ENCODE measurements at places on chromosomes 1 and 21. TPM values are rescaled to one million over a fixed set of nuclear protein-coding genes. Genes with fewer than 3 reads are reported as not detected.
A peak's percentile ranks its signal among the peaks of the same experiment; 100 is the strongest.

- DNase-seq, result no peak
Observed at GRCh38 chr1:63069214-63069613, 253.2 kb upstream of the FOXD3 start.

GRCh38 chr1:223776075-223776814 lies 63.9 kb downstream of the CAPN2 start:
- peak; percentile 35 for DNase-seq

DNA sequence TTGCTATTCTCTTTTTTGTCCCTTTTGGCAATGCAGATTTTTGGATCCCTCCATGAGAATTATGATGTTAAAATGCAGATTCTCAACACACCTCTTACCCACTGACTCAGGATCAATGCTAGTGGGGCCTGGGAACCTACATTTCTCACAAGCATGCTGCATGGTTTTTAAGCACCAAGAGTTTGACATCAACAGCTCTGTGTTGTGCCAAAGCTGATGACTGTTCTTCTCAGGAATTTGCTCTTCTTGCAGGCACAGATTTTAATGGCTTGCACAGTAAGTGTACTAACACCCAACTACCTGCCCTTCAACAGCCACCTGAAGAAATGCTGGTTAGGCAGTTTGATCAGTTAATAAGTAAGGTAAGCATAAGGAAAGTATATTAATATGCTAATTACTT lies 468.7 kb downstream of the PTBP2 start:
- DNase-seq, result no peak

DNA sequence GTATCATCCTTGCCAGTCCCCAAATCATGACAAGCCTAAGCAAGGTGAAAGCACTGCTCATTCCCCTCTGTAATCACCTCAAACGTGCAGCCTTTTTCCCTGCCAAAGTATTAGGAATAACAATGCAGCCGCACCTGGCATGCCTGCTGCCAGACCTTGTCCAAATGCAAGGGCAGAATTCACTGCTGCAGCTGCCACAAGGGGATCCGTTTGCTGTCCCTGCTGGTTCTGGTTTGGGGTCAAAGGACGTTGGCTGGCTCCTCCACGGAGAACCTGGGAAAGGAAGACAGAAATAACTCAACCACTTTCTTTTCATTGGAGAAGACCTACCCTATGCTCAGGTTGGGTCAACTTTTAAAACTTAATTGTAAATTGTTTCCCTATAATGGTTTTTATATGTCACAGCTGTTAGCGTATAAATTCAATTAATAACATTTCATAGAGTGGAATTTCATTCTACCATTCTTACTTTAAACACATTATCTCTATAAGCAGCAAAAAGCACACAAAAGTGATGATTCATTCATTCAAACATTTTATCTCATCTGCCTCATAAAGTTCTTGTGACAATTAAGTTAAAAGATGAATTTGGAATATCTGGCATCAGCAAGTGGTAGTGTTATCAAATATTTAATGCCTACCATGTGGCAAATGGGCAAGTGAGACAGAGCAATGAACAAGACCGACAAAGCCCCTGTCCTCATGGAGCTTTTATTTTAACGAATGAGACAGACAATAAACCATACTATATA lies 59.8 kb upstream of the SDC3 start:
- DNase-seq, result no peak

DNA sequence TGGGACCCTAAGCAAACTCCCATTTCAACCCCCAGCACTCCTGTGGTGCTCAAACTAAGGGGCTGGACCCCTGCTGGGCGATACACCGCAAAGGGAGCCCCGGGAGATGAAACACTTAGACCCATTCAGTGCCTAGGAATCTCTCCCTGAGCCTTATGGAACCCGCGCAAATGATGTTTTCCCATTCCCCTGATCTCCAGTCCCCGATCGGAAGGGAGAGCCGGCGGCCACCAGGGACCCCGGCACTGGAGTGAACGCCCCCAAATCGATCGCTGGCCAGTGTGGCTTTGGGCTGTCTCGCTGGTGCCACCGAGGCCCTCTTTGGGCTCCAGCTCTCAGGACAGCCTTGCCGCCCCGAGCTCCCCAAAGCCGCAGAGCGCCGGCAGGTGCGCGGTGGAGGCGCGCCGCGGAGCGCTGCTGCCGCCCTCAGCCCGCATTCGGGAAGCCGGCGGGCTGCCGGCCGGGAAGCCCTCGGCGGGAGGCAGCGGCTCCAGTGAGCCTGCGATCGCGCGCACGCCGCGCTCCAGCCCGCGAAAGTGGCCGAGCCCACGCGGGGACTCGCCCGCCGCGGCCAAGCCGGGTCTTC lies 1.1 kb downstream of the PLXNA2 start:
- peak; percentile 75 for DNase-seq

GRCh38 chr1:111290104-111290503 lies 547 bp upstream of the CHIA start:
- no peak for DNase-seq

DNA sequence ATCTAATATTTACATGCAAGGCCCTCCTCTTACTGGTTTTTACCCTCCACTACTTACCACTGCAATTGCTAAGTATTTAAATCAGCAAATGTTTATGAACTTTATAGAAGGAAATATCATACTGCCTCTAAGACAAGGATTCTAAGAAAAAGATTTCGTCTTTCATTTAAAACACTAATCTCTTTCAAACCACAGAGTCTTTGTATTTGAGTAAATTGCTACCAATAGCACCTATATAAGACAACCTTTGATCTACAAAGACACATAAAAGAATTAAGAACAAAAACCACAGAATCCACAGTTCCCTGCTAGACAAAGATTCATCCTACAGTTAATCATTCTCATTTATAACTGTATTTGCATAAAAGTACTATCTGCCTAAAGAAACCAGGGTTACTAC lies 37.6 kb downstream of the RNF115 start:
- DNase-seq, result no peak

DNA sequence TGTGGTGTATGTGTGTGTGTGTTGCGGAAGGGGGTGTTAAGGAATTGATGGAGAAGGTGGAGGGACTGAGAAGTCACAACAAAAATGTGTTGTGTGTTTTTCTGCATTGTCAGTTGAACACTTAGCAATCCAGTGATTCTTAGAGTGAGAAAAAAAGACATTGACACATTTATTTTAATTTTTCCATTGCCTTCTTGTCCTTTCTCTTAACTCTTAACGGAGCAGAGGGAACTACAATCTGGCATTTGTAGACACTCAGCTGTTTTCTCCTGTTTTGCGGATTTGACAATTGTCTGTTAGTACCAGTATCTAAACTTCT lies 725 bp downstream of the C1orf53 start:
- no peak for DNase-seq

DNA sequence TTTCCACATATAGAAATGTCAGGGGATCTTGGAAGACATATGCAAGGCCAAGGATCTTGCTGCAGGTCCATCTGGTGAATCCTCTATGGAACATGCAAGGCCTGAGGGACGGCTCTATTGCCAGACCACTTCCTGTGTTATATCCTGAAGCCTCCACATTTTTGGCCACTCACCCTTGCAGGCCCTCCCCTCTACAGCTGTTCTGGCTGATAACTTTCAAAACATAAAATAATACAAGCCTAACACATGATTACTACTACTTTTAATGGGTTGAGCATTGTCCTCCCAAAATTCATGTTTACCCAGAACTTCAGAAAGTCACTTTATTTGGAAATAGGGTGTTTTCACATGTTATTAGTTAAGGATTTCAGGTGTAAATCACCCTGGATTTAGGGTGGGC lies 18.5 kb upstream of the LYPLAL1 start:
- DNase-seq, result no peak

DNA sequence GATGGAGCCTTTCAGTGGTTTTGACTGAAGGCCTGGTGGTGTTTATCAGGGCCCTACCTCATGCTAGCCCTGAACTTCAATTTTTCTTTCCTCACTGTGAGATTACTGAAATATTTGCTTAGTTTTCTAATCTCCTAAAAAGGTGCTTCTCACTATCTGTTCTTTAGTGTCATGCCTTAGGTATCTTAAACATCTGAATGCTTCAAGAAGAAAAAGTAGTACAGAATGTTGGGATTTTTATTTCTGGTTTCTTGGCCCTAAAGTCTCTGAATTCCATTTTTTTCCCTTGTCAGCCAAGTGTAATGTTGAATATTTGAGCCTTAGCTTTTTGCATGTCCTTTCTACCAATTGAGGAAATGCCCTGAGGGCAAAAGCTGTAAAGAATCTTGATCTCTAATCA lies 47.9 kb upstream of the PRKACB start:
- DNase-seq, result no peak

GRCh38 chr1:156901966-156902915 lies 8.7 kb downstream of the PEAR1 start:
- no peak for DNase-seq

- DNase-seq, result peak; percentile 85
Observed at GRCh38 chr1:94660994-94661393, 119.4 kb upstream of the F3 start.

- no peak for DNase-seq
Observed at GRCh38 chr1:100332331-100332730, 20.0 kb upstream of the CDC14A start.

GRCh38 chr1:208737161-208737560 lies 493.0 kb upstream of the PLXNA2 start:
- no peak for DNase-seq

- no peak for DNase-seq
Observed at GRCh38 chr1:76862447-76862846, 4.8 kb upstream of the ST6GALNAC5 start.

DNA sequence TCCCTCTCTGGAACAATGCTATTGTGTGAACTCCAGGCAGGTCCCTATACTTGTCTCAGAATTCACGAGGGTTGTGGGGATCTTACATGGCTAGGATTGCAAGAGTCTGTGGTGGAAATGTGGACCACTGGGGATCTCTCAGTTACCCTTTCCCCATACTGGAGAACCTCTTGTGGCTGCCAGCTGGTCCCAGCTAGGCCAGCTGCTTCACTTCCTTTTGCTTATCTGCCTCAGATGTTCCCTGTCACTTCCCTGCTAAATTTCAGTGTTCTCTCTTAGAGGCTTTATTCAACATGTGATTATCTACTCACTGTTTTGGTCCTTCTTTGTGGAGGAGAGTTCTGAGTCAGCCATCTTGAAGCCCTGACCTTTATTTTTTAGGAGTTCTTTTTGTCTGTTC lies 75.9 kb upstream of the SAMD13 start:
- no peak for DNase-seq

GRCh38 chr1:234928642-234929041 lies 200.0 kb downstream of the TOMM20 start:
- DNase-seq, result no peak

DNA sequence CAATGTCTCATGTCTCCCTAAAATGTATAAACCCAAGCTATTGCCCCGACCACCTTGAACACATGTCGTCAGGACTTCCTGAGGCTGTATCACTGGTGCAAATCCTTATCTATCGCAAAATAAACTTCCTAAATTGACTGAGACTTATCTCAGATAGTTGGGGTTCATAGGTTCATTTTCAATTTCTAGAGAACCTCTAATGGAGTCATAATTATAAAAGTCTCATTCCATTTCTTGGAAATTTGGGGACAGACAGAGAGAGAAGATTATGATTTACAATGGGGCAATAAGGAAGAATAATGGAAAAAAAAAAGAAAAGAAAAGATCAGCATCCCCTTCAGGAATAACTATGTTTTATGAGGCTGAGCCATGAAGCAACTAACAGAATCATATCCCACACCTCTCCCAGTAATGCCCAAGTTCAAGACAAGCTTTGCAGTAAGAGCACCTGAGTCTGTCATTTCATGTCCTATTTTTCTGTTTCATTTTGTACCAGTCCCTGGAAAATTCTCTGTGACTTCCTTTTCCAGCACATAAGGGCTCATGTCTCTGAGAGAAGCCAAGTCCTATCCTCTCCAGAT lies 70.0 kb upstream of the ETS2 start:
- DNase-seq, result no peak

- no peak for DNase-seq
Observed at GRCh38 chr1:152577168-152577567, 3.1 kb downstream of the LCE3D start.

DNA sequence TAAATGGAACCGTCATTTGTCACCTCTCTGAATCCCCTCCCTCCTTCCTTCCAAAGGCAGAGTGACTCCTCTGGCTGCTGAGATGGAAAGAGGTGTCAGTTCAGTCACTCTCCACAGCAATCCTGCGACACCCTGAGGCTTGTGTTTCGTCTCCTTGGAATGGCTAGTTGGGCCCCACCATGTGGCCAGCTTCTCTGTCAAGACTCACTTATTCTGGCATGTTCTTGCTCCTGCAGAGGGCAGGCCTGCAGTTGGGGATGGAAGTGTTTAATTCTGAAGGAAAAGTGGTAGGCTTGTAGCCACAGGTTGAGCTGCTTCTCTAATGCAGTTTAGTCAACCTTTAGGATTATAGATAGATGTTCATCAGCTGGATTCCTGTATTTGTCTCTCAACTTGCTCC lies 149.6 kb downstream of the LMO4 start:
- DNase-seq, result peak; percentile 87

DNA sequence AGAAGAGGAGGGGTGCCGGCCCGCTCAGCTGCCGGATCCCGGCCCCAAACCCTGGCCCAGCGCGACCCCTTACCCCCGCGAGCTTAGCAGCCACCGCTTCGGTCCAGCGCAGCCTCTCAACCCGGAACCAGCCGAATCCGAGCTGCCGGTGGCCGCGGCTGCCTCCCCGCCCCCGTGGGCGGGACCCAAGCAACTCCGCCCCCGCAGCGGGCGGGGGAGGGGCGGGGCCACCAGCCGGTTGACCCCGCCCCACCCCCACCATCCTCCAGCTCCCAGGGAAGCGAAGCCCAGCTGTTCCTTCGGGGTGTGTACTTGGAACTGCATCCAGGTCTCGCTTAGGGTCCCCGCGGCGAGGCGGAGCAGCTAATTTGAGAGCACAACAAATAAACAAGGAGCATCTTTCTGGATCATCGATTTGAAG lies at the start of gene TRIM62:
Gene TRIM62, minus strand, starts transcription at position 123 of the 421 bp plus-strand sequence. CDS start 611 bp downstream, outside the sequence.
- peak; percentile 93 for DNase-seq

- DNase-seq, result no peak
Observed at GRCh38 chr1:43348343-43348808, 10.4 kb upstream of the CDC20 start.

DNA sequence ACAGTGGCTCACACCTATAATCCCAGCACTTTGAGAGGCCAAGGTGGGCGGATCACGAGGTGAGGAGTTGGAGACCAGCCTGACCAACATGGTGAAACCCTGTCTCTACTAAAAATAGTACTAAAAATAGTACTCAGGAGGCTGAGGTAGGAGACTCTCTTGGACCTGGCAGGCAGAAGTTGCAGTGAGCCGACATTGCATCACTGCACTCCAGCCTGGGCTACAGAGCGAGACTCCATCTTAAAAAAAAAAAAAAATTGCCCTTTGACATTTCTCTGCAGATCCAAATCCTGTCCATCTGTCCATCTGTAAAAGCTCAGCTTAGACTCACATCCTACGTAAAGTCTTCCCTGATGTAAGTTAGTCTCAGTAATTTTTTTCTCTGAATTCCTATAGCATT lies 6.2 kb upstream of the NCF2 start:
- no peak for DNase-seq

Gene CD5L
- not detected for total RNA-seq

Gene GJA4
- 9.0 TPM for total RNA-seq

Gene KRTAP20-2
- total RNA-seq, result not detected

Gene NBPF12
- total RNA-seq, result 23.9 TPM

Gene SDC3
- 76.5 TPM for total RNA-seq

Gene TLR5
- total RNA-seq, result 0.13 TPM

Gene RUNX3
- total RNA-seq, result 1.4 TPM

Measured in endodermal cell (in vitro differentiated cells).